NCI-H460 (cell line): ENCODE measurements at places on chromosomes 13 and 19. TPM values are rescaled to one million over a fixed set of nuclear protein-coding genes. Genes with fewer than 3 reads are reported as not detected.

The SYDE1 gene
- 10.8 and 12.1 TPM in 2 replicates for total RNA-seq

The FCER2 gene
- not detected in 2 replicates for total RNA-seq

The CEACAM8 gene
- total RNA-seq: not detected in 2 replicates

The IGFL1 gene
- not detected in 2 replicates for total RNA-seq

The RFPL4A gene
- not detected in 2 replicates for total RNA-seq

The OSCAR gene
- total RNA-seq: 0.22 and 0.32 TPM in 2 replicates

The FXYD7 gene
- total RNA-seq: not detected in 2 replicates

The UBE2L5 gene
- total RNA-seq: not detected in 2 replicates

The PCDH17 gene
- 0.15 and 0.23 TPM in 2 replicates for total RNA-seq

The ELSPBP1 gene
- total RNA-seq: not detected in 2 replicates

GRCh38 chr19:47430041-47430802, 10.9 kb upstream of the MEIS3 start:
- no peak for DNase-seq

DNA sequence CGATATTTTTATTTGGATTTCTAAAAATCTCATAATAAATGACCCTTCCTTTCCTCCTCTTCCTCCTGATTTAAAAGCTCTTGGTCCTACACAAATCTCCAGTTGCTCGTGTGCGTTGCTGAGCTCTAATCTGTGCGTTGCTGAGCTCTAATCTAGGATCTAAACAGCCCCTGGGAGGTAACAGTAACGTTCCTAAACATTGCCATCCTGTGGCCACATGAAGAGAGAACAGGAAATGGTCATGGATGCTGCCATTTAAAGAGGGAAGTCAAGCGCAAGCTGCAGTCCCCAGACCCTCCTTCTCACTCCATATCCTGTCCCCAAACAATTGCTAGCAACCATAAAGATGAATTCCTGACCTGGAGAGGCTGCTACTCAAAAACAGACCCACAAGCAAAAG, 170.8 kb downstream of the NUFIP1 start:
- no peak for DNase-seq

DNA sequence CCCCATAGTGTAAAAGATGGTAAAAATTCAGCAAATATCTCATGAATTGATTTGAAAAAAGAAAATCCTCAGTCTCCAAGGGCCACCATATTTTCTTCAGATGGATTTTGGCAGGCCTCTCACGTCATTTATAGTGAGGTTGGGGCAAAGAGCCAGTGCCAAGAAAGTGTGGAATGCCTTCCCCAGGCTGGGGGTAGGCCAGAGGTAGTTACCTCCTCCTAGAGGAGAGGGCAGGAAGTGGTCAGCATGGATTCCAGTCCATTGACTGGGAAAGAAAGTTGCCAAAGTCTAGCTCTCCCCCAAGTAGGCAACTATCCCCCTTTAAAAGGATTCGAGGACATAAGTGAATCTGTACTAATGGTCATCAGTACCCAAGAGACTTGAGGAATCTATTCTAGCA, 68.4 kb upstream of the KCTD4 start:
- no peak for DNase-seq

DNA sequence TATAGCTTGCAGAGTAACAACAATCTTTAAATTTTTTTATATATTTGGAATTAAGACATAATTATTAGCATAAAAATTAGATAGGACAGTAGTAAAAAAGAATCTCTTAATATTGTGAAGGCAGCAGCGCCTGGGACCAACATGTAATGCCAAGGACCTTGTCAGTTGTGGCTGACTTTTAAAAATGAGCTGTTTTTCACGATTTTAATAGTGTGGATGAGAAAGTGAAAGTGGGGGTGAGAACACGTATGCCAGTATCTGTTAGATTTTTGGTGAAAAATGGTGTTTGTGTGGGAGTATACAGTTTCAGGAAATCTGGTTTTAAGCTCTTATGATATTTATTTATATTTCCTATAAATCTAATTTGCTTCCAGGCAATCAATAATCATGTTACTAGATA, 125.2 kb downstream of the LMO7 start:
- no peak for DNase-seq

GRCh38 chr13:29597246-29597645, 1.8 kb upstream of the SLC7A1 start:
- no peak for DNase-seq

DNA sequence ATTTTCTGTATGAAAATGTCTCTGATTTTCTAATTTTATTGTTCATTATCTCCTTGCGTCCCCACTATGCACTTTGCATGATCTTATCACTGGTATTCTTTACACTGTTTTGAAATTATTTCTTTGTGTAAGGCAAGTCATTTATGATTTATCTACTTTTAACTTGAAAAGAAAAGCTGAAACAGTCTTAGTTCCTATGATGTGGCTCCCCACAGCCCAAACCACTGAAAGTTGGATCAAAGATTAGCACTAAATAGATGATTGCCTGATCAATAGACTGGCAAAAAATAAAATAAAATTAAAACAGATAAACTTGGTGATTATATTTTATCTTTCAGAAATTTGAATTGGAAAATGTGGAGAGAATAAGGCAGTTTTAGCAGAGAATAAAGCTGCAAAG, 1101.9 kb downstream of the PCDH9 start:
- DNase-seq: no peak

GRCh38 chr13:91361755-91362271, 14.3 kb downstream of the MIR17HG start:
- DNase-seq: no peak

DNA sequence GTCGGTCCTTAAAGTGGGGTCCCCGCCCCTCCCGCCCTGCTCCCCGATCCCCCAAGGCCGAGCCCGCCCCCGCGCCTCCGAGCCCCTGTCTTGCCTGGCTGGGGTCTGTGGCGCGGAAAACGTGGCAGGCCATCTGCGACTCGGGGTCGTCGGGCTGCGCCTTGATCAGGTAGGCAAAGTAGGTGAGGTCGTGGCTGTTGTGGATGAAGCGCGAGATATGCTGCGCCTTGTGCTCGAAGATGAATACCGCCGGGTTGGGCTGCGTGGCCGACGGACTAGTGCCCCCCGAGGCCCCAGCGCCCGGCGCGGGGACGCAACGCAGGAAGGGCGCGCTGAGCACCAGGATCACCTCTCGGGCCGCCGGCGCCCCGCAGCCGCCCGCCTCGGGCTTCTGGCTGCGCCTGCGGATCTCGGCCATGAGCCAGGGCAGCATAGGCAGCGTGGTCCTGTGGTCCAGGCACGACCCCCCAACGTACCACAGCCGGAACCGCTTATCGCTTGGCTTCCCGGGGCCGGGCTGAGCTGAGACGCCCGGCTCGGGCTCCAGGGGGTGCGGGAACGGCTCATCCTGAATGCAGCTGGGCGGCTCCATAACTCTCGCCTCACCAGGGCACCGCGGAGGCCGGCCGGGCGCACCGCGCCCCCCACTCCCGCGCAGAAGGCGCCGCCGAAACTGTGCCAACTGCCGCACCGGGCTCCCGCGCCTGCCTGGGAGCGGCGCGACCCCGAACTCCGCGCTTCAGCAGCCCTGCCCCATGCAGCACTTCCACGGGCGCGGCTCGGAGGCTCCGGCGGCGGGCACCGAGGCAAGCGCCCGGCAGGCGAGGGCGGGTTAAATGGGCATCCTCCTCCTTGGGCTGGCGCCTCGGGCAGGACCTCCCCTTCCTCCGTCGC, 546 bp downstream of the TBC1D4 start:
- DNase-seq: no peak

- no peak for DNase-seq
These were observed 6.5 kb downstream of the CARS2 start for GRCh38 chr13:110699148-110700145.

DNA sequence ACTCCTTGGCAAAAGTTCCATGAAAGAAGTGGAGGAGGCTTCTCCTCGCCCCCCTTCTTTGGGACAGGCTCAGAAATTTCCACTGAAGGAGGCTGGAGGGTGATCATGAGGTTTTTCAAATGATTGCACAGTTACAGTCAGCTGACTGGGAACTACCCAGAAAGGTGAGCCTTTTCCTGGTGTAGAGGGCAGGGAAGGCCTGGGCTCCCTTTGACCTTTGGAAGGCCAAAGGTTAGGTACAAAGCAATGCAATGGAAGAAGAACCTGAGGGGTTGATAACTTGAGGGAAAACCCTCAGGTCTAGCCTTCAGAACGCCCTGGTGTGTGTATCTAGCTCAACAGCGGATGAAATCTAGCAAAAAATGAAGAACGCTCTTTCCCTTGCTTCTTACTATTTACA, 50.1 kb upstream of the SLC15A1 start:
- no peak for DNase-seq

- DNase-seq: no peak
These were observed 13.6 kb upstream of the DACT3 start for GRCh38 chr19:46674416-46675178.

- no peak for DNase-seq
These were observed 116.7 kb downstream of the COL4A2 start for GRCh38 chr13:110423689-110424302.

DNA sequence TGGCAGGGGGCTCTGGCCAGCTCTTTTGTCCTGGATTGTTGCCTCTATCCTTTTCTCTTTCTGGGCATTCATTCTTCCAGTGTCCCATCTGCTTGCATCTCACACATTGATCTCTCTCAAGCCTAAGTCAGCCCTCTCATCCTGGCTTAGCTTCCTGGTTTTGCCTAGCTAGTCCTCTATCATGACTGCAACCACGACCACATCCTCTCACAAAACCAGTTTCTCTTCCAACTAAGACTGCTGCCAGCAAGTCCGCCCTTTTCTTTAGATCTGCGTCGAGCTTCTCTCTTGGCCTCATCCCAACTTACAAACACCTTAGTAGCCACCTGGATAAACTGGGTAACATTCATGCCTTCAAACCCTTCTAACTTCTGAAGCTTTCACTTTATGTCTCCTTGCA, 212.2 kb upstream of the HTR2A start:
- no peak for DNase-seq
